ENCODE measurements at places on chromosomes 2 and 18.

DNA sequence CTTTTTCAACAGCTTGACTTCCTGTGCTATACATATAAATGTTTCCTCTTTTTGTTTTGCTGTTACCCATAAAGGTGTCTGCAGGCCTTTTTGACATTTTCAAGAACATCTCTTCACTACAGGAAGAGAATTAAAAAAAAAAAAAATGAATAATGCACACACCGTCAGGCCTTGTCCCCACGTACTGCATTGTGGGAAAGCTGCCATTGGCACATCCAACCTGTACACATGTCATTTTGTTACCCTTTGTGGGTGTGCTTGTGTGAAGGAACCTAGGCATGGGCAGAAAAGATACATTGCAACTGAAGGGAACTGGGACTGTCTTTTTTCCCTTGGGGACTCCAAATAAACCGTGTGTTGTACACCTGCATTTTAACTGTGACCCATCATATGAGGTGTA lies 16.8 kb upstream of the TMEM37 start:
- DNase-seq, result no peak

DNA sequence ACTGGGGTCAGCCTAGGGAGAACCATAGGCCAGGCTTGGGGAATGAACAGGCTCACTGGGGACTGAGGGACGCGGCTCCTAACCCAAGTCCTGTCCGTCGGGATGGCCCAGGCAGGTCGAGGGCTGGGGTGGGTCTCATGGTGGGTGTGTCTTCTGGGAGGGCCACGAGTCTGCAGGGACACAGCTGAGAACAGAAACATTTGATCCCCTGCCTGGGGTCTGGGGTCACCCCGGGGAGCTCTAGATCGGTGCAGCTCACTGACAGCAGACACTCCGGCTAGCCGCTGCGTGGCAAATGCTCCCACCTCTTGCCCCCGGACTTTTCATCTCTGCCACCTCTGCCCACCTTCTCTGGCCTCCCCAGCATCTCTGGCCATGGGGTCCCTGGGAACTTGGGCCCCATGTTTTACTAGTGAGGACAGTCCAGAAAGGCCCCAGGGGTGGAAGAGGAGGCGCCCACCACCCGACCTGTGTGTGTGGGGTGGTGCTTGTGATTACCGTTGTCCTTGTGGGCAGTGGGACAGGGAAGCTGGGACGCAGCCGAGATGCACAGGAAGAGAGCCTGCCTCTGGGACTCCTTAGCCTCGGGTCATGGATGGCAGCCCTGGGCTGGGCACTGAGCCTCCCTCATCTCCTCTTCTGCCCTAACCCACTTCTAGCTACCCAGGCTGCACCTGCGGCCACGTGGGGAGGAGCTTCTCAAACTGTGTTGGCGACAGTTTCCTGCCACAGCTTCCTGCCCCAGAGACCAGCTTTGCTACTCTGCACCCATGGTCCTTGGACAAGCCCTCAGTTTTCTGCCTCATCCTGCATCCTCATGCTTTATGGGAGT lies 4.9 kb downstream of the ZAP70 start:
- DNase-seq, result peak; percentile 59

DNA sequence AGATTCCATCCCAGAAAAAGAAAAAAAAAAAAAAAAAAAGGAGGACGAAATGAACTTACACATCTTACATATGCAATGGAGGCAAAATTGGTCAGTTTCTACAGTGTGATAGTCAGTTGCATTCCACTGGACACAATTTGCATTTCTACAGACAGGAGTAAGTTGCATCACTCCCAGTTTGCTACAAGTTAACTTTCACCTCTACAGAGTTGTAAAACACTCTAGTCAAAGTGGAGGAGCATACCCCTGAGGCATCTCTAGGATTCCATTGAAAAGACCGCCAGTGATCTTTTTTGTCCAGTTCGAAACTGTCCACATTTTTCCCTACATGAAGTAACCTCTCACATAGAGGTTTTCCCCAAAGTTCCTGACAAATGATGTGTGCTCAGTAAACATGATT lies 202.8 kb downstream of the VAPA start:
- no peak for DNase-seq

DNA sequence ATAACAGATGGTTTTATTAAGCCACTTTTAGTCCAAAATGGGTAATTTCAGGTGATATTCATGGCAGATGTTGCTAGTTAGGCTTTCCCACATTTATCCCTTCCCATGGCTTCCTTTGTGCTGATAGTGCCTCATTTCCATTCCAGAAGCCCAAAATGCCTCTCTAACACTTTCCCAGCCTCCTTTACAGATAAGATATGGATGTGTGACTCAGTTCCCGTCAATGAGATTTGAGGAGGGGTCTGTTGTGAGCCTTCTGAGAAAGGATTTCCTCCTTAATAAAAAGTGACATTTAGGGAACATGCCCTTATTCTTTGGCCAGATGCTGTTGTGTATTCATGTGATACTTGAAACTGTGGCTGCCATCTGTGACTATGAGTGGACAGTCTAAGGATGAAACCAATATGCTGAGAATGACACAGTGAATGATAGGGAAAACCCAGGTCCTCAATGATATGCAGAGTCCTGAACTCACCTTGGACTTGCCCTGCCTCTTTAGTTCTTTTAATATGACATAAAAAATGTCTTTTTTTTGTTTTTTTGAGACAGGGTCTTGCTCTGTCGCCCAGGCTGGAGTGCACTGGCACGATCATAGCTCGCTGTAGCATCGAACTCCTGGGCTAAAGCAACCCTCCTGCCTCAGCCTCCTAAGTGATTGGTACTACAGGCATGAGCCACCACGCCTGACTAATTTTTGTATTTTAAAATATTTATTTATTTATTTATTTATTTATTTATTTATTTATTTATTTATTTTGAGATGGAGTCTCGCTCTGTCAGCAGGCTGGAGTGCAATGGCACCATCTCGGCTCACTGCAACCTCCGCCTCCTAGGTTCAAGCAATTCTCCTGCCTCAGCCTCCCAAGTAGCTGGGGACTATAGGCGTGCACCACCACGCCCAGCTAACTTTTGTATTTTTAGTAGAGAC lies 5.8 kb upstream of the ACSL3 start:
- DNase-seq, result no peak

Measured in stimulated activated CD8-positive, alpha-beta memory T cell treated with anti-CD3 and anti-CD28 coated beads, Interleukin-7, amount 100 ng/mL, for 48 hours (primary cell).